Neural crest cell (in vitro differentiated cells): ENCODE measurements at places on chromosomes 2 and 18. TPM values are rescaled to one million over a fixed set of nuclear protein-coding genes. Genes with fewer than 3 reads are reported as not detected.
A peak's percentile ranks its signal among the peaks of the same experiment; 100 is the strongest.

MBOAT2 gene
- 53.1 and 58.7 TPM in 2 replicates for total RNA-seq

METTL5 gene
- total RNA-seq = 55.1 and 55.7 TPM in 2 replicates

DPYSL5 gene
- total RNA-seq = 201 and 203 TPM in 2 replicates

NT5DC4 gene
- total RNA-seq = not detected in 2 replicates

CPO gene
- total RNA-seq = 0.25 and 0.47 TPM in 2 replicates

HDAC4 gene
- 50.7 and 52.1 TPM in 2 replicates for total RNA-seq

EPC2 gene
- total RNA-seq = 31.6 and 35.3 TPM in 2 replicates

OSR1 gene
- 0.33 and 0.45 TPM in 2 replicates for total RNA-seq

GRCh38 chr2:223494496-223494895, 107.7 kb downstream of the SCG2 start:
- DNase-seq = no peak

GRCh38 chr2:121178730-121179129, 106.3 kb downstream of the TFCP2L1 start:
- no peak for DNase-seq

GRCh38 chr18:77597726-77598125, 348.1 kb downstream of the GALR1 start:
- no peak for DNase-seq

GRCh38 chr18:74946646-74947375, 262.1 kb downstream of the PTGR3 start:
- DNase-seq = no peak

DNA sequence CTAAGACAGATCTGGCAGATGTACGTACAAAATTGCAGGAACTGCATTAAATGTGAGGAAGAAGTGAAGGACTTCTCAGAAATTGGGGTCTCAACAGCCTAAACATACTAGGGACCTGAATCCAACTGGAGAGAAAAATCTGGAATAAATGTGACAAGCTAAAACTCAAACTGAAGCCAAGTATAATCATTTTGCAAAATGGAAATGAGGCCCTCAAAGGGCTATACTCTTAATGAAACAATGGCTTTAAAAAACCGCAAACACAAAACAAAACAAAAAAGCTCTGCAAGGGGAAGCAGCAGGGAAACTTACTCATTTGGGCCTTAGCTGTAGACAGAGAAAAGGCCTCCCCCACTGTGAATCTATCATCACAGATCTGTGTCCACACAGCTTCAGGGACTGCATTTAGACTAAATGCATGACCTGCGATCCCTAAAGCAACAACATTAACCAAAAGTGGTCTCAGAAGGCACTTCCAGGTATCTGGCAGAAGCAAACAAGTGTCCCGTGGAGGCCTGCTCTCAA, 63.2 kb downstream of the CCBE1 start:
- DNase-seq = no peak

- DNase-seq = peak; percentile 0
Measured at GRCh38 chr2:71938108-71938507, 209.6 kb downstream of the CYP26B1 start.

- DNase-seq = no peak
Measured at GRCh38 chr18:75170916-75171315, 38.0 kb downstream of the PTGR3 start.

GRCh38 chr18:2337552-2338141, 233.7 kb downstream of the METTL4 start:
- peak; percentile 30 for DNase-seq

- no peak for DNase-seq
Measured at GRCh38 chr2:37013315-37013641, 46.9 kb upstream of the STRN start.
